ENCODE measurements at places on chromosomes 2 and 18. TPM values are rescaled to one million over a fixed set of nuclear protein-coding genes. Genes with fewer than 3 reads are reported as not detected.

- no peak for DNase-seq
Observed at GRCh38 chr2:217067787-217068186, 207.9 kb upstream of the TNP1 start.

DNA sequence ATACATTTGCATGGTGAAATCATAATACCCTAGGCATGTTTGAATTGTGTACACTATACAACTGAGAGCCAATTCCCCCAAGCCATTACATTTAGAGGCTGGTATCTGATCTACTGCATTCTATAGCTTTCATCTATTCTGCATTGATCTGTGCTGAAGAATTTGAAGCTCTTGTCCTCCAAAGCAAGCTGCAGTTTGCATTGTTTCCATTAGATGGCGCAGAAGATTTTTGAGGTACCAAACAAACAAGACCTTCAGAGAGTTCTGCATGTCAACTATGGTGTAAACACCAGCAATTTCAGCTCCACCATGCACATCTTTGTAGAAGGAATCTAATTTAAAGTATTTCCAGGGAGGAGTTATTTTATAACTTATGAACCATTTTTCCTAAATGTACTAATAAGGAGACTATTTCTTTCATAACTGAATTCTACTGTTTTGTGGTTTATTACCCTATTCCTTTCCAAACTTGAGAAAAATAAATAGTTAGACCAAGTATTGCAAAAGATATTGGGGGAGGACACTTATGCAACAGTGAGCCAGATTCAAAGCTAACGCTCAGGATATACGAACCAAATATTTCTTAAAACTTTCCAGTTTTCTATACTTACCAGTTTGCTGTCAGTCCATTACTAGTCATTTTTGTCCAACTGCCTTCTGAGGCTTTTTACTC lies 761.8 kb upstream of the ACVR2A start:
- peak; percentile 63 for DNase-seq

DNA sequence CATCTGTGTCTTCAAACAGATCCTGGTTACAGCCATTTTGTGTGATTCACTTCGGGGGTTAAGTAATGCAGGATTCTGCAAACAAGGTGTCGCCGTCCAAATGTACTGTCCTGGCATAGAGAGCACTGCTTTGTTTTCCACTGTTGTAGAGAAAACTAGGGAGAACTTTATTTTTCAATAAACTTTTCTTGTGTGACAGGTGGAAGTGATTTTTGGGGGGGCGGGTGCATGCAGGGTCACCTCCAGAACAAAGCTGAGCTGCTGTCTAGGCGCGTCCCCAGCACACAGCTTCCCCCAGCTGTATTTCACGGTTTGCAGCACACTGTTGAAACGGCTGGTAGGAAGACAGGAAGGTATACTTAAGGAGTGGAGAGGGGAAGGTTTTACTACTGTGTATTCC lies 200.6 kb downstream of the MGAT5 start:
- DNase-seq, result no peak

DNA sequence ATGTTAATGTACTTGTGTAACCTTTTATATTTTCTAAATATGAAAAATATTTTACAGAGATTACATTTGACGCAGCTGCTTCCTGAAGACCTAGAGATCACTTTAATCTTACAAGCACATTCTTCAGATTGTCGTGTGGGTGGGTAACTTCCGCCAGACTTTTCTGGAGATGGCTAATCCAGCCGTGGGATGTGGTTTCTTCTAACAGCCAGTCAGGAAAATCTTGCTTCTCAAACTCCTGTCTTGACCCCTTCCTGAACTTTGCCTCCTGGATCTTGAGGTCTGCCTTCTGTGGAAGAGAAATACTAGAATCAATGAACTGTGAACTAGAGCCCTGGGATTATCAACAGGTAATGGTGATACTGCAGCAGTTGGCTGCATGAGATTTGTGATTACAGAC lies 401.6 kb upstream of the TNP1 start:
- DNase-seq, result no peak

- DNase-seq, result no peak
Observed at GRCh38 chr2:99779276-99779675, 289.5 kb upstream of the REV1 start.

DNA sequence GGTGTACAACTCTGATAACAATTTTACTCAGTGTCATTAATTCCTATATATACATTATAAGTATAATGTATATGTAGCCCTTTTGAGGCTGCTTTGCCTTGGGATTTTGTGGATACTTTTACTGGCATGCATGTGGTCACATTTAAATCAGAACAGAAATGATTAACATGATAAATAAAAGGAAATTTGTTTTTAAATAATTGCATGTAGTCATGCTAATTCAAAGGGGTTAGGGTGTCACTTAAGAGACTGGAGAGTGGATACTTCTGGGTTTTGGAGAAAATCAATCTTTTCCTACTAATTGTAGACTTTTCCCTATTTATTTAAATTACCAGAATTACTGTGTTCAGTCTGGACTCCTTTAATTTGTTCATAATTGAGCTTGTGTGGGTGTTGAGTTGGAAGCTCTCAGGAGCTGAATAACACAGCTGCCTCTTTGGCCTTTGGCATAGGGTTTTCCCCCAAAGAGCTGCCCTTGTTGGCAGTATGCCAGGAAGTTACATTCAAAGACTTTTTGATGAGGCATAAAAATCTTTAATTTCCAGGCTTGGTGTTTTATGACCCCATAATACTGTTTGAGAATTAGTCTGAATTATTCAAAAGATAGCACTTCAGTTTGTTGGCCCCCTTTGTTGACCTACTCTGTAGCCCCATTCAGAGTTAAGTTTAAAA lies 484.7 kb upstream of the NRP2 start:
- no peak for DNase-seq

DNA sequence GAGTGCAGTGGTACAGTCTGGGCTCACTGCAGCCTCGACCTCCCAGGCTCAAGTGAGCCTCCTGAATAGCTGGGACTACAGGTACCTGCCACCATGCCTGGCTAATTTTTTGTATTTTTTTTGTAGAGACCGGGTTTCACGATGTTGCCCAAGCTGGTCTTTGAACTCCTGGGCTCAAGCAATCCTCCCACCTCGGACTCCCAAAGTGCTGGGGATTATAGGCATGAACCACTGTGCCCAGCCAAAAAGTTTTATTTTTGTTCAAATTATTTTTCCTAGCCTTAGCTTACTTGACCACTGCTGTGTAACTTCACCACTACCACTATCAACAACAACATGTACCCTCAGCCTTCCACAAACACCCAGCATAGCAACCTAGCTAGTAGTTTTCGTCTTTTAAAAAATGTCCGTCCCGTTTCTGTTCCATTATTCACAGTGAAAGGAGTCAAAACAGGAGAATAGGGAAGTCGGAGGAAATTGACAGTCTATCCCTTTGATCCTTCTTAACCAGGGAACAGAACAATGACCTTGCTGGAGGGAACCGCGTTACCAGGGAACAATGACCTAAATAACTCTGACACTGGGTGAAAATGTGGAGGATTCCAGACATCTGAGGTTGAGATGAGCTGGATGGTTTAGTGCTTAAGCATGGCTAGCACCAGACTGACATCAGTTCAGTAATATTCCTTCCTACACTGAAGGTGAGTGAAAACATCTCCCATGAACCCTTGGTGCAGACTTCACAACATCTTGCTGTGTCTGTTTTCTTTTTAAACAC lies 69.2 kb upstream of the ARL4C start:
- no peak for DNase-seq

GRCh38 chr2:116979916-116980764 lies 834.4 kb upstream of the DDX18 start:
- no peak for DNase-seq

DNA sequence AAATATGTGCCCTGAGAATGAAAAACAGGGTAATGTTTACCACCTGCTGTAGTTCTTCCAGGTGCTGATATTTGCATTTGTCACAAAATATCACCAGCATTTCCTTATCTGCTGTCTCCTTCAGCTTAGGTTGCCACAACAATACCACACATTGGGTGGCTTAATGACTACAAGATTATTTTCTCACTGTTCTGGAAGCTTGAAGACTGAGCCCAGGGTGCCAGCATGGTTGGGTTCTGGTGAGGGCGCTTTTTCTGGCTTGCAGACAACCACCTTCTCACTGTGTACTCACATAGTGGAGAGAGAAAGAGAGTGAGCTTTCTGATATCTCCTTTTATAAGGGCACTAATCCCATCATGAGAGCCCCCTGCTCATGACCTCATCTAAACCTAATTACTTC lies 407.5 kb upstream of the RGPD4 start:
- no peak for DNase-seq

GRCh38 chr2:38450509-38450908 lies 73.4 kb upstream of the ATL2 start:
- DNase-seq, result no peak

DNA sequence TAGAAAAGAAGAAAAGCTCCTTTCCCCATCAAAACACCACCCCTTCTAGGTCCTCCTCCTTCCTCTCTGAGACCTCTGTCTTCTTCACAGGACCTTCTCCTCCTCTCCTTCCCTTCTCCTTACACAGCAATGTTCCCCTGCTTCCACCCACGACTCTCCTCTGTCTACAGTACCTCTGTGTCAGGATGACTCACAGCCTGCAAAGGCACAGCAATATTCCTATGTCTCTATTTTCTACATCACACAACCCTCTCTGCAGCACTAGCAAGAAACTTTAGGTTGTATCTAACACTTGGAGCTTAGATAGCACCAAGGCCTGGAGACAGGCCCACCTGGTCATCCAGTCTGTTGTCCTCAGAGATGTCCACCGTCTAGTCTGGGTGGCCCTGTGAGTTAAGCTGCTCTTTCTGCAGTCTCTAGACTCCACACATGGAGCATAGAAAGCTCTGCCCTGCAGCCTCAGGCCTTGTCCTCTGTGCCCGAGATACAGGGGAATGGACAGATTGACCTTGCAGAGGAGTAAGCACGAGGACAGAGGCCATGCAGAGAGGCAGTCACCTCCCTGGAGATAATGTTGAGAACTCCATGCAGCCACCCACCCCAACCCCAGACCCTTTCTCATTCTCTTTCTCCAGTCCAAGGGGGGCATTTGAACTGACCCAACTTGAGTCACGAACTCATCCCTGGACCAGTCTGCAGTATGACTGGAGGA lies 212.0 kb downstream of the TNS1 start:
- no peak for DNase-seq

GRCh38 chr2:42046819-42047487 lies 868 bp upstream of the PKDCC start:
- no peak for DNase-seq

DNA sequence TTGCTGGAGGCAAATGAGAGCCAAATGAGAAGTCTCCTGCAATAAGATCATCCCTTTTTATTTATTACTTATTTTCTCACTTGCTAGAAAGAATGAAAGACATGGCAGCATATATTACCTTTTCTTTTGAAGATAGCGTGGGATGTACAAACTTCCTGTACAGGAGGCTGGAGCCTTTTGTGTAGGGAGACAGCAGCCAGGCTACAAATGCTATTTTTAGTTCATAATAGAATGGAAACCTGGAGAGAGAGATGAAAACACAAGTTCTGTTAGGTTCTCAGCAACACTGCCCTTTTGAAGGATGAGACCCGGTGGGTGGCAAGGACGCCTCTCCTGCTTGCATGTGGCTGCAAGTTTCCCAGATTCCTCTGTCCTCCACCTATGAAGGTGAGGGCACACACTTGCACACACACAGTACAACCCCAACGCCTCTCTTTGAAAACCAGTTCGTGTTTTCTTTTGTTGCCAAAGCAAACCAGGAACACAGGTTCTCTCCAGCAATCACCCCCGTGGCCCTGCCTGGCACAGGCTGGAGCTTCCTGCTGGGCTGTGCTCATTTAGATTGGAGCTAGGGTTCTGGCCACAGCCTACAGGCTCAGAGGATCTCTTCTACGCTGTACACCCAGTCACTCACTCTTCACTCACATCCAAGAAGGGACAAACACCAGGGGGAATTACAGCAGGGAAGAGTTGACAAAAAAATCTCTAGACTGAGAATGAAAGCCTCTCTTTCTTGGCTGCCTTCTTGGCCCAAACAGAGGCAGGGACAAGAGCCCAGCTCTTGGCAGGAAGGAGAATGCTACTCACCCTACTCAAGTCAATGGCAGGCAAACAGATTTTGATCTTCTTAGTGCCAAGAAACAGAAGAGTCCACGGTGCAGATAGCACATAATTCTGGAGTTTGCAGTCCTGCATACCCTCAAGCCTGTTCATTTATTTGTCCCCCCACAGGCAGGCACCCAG lies 55.6 kb downstream of the MRPL35 start:
- no peak for DNase-seq

The XIRP2 gene
- total RNA-seq, result not detected

The NEU4 gene
- total RNA-seq, result 1.8 TPM

The ACTG2 gene
- total RNA-seq, result 10.0 TPM

The CHRNA1 gene
- not detected for total RNA-seq

The KCNG2 gene
- total RNA-seq, result not detected

The CDK15 gene
- total RNA-seq, result 6.8 TPM

The ITGB6 gene
- 14.3 TPM for total RNA-seq
